Muscle of back (tissue), 13 donors: ENCODE measurements at places on chromosomes 16 and 17.
A peak's percentile ranks its signal among the peaks of the same experiment; 100 is the strongest.

GRCh38 chr16:4938683-4939030 lies 1.7 kb upstream of the PPL start:
- DNase-seq, result no peak

DNA sequence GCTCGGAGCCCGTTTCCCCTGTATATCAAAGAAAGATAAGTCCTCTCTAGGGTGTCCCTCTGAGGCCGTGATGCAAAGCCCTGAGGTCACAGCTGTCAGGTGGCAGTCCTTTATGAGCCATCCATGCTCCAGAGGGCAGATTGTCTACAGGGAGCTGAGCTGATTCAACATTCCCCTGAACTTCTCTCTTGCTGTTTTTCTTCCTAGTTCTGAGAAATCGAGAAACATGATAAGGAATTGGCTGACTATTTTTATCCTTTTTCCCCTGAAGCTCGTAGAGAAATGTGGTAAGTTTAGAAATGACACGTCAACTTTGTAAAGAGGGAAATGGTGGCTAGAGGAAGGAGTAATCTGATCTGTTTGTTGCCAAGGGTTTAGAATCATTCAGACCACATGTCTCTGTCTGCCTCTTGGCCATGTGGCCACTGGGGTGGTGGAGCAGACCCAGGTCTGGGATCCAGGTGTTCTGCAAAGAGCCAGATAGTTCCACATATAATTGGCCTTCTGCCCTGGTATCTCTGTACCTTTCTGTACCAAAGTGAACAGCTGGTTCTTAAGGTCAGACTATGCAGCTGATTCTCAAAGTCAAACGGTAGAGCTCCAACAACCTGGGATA lies 3.5 kb downstream of the CTNS start:
- DNase-seq, result no peak

DNA sequence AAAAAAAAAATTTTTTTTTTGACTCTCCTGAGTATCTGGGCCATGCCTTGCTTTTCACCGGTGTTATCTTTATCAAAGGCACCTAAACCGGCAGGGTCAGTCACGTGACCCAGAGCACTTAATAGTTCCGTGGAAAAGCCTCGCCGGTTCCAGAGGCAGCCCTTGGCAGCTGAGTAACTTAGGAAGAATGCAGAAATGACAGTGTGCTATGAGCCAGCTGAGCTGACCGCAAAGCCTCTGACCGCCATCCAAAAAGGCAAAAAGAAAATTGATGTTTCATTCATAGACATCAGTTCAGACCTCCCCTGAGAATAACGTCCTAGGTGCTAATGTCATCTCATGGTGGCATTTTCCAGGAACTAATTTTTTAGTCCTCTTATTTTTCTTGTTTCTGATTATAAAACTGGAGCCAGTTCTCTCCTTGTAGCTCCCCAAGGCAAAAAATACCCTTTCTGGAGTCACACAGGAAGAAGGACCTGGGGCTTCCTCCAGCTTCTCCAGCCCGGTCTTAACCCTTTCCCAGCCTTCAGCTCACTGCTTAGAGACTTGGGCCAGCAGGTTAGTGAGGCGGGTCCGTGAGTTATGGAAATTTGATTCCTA lies 122.6 kb downstream of the SOCS1 start:
- peak; percentile 91 for DNase-seq

GRCh38 chr16:73025151-73025855 lies 22.6 kb downstream of the ZFHX3 start:
- peak; percentile 55 for DNase-seq

DNA sequence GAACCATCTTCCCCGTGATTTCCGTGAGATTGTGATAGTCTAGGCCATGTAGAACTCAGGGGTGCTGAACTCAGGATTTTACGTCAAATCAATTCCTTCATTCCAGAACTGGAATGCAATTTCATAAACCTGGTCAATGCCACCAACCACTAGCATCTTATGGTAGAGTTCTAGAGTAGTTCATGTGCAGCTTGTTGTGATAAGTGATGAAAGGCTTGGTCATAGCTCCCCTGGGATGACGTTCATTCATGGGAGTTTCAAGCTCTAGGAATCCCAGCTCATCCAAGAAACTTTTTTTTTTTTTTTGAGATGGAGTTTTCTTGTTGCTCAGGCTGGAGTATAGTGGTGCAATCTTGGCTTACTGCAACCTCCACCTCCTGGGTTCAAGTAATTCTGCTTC lies 3.7 kb upstream of the DPEP2 start:
- DNase-seq, result no peak

DNA sequence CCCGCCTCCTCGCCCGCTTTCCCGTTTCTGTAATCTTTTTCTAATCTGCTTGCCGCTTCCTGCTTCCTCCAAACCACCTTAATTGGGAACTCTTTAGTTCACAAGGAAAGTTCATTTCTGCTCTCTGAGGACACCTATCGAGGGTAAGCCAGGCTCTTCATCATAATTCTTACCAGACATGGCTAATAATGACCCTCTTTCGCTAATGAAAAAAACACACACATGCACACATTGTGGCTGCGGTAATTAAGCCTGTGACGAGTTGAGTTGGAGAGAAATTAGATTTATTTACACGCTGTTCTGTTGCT lies 100.6 kb downstream of the ZNF423 start:
- peak; percentile 77 for DNase-seq

DNA sequence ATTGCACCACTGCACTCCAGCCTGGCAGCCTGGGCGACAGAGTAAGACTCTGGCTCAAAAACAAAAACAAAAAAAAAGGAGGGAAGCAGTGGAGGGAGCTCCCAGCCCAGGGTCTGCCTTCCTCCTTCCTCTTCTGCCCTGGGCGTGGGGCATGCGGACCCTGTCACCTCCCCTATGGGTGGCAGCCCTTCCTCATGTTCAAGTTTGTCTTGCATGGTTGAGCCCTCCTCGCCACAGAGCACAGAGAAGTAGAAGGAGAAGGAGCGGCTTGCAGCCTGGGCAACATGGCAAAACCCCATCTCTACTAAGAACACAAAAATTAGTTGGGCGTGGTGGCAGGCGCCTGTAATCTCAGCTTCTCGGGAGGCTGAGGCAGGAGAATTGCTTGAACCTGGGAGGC lies 21.4 kb upstream of the TIMP2 start:
- no peak for DNase-seq

GRCh38 chr17:13420878-13421277 lies 180.9 kb downstream of the HS3ST3A1 start:
- DNase-seq, result peak; percentile 49

- no peak for DNase-seq
These were observed 58.2 kb upstream of the ENPP7 start for GRCh38 chr17:79672496-79672895.

DNA sequence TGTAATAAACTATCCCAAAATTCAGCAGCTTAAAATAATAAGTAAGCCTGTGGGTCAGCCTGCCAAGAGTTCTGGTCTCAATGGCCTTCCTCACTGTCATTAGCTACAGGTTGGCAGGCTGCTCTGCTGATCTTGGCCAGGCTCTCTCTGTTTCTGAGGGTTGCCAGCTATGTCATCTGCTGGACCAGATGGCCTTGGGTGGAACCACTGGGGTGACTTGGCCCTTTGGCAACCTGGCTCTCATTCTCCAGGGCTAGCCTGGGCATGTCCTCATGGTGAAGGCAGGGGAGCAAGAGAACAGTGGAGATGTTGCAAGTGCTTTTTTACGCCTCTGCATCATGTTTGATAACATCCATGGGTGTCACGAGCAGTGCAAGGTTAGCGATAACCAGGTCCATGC lies 13.9 kb downstream of the ITGAM start:
- DNase-seq, result no peak

- DNase-seq, result no peak
These were observed 21.2 kb downstream of the MNT start for GRCh38 chr17:2379489-2380225.

DNA sequence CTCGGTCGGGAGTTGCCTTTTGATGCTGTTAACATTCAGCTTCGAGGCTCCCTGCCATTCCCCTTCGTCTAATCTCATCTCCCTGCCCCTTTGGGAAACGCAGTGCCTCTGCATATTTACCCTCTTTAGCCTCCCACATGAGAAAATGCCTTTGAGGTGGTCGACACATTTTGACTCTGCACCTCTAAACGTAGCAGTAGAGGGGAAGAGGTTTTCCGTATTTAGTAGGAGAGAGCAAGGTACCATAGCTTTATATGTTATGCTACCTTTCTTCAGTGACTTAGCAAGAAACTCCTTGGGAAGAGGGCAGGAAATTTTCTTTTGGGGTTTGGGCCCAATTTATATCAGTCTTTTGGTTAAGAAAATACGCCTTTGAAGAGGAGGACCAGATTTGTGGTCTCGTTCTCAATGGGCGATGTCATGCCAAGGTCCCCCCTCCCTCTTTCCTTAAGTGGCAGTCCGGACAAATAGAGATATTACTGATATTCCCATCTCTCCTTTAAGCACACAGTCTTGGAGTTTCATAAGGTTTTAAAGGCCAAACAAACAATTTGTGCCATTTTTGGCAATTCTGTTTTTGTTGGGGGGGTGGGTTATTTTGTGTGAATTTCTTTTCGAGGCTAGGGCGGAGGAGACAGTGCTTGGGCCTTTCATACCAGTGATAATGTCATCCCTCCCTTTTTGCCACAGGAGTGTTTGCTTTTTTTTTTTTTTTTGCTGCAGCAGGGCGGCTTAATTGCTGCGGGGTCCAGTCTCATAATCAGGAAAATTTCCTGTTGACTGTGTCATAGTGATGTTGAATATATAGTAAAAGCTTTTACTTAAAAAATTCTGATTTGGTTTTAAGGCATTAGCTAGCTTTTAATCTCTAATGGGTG lies 1.5 kb downstream of the PAFAH1B1 start:
- DNase-seq, result peak; percentile 63

DNA sequence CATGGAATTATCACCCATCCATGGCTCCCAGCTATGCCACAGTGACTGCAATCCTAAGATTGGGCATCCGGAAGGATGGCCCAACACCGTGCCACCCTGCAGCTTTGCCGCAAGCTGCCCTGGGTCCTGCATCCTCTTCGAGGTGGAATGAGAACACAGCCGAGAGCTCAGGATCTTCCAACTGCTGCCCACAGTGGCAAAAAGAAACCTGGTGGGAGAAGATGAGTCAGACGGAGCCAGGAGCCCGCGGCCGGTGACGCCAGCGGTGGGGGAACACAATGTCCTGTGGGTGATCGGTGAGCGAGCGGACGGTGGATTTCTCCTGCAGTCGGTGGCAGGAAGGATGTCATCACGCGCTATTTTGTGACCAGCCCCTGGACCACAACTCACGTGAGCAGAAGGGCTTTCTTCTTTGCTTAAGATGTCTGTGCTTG lies 20.1 kb downstream of the CD7 start:
- peak; percentile 61 for DNase-seq

DNA sequence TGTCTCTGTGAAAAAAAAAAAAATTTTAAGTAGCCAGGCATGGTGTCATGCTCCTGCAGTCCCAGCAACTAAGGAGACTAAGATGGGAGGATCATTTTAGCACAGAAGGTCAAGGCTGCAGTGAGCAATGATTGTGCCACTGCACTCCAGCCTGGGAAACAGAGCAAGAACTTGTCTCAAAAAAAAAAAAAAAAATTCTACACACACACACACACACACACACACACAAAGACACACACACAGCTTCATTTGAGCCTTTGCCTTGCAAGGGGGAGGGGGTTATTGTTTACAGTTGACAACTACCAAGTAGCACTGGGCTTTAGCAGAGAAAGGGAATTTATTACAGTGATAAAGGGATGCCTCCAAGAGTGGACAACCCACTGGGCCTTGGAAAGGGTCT lies 4.9 kb upstream of the POLR3E start:
- DNase-seq, result no peak

DNA sequence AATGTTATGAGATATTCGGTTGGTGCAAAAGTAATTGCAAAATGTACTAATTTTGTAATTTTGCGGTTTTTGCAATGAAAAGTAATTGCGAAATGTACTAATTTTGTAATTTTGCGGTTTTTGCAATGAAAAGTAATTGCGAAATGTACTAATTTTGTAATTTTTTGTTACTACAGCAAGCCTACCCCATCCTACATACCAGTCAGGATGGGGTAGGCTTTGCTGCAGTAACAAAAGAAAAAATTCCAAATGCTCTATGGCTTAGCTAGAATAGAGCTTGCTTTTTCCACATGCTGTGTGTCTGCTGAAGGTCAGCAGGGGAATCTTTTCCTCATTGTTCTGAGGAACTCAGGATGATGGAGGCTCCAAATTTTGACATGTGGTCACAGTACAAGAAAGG lies 83.3 kb upstream of the GPRC5B start:
- DNase-seq, result no peak

- no peak for DNase-seq
These were observed 4.0 kb upstream of the CMTM3 start for GRCh38 chr16:66600477-66600876.

DNA sequence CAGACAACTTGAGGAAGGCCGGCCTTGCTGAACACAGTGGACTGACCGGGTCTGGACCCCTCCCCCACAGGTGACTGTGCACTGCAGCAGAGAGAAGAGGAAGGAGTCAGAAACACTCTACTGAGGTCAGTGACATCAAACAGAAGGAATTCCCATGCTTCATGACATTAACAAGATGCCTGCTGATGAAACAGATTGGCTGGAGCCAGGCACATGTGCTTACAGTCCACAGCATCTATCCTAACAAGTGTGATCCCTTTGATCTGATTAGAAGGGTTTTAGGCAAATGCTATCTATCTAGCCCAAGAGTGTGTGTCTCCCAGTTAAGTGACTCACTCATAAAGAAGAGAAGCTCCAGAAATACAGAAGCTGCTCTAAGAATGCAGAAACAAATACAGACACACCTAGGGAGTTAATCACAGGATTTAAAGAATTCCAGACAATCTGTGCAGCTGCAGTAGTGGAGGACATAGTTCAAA lies 90.2 kb downstream of the SYCE1L start:
- DNase-seq, result no peak

DNA sequence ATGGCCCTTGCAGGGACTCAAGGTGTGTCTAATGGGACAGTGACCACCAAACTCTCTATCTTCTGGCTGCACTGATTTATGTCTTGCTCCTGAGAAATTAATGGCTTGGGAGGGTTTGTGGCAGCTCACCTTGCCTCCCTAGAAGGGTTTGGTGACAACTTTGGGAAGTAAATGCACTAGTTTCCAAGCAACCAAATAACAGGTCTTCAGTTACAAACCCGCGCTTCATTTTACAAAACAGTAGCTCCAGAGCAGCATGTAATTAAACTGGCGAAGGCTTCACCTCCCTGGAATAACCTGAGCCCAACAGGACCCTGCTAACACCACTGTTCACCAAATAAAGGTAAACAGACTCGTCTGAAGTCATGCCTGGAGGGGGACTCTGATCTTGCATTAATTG lies 318.3 kb downstream of the SLC39A11 start:
- DNase-seq, result no peak

DNA sequence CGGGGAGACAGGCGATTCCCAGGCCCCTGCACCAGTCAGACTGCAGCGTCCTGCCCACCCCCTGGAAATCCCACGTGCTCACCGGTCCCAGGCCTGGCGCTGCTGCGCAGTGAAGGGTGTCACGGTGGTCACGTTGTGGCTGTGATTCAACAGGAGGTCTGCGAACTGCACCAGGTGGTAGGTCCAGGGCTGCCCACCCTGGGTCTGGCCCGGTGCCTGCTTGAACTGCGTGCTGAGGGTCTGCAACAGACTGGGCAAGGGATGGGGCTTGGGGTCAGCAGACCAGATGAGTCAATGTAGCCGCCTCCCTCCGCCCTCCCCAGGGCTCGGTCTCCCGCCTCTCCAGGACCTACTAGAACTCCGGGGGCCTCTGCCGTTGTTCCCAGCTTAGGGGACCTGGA lies 7.1 kb downstream of the MYBBP1A start:
- no peak for DNase-seq
